ENCODE measurements at places on chromosomes 3 and 15.

DNA sequence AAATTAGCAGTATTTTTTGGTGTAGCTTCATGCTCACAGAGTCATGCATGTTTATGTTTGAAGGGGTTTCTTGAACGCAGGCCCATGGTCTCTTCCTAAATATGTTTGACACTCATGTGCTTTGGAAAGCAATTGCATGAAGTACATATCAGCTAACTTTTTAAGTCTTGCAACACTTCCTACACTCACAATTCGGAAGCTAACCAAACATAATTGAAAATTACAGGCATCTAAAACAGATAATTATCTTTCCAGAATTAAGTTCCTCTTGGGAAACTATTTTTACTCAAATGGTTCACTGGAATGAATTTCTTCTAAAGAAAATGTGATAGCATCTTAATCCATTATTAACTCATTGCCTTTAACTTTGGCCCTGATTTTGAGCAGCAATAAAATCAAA lies 438.9 kb downstream of the RAP2B start:
- DNase-seq: no peak

DNA sequence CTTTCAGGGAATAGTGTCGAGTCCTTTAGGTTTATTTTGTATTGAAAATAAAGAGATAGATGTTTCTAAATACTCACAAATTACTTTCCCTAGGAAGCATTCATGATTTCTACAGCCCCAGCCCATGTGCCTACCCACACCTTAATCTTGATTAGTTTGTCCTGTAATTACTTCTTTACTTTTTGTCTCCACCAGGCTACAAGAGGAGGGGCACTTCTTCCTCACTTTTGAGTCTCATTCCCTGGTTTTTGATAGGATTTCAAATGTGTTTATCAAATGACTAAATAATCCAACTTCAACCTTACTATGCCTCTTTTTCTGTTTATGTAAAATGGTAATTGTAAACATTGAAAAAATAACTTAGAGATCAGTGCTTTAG lies 1.8 kb downstream of the PXK start:
- no peak for DNase-seq

- DNase-seq: peak; percentile 75
Observed at GRCh38 chr3:187714404-187714979, 12.1 kb upstream of the RTP2 start.

- DNase-seq: no peak
Observed at GRCh38 chr3:194549853-194550252, 63.1 kb upstream of the ATP13A3 start.

- DNase-seq: no peak
Observed at GRCh38 chr3:143280984-143281383, 161.4 kb downstream of the CHST2 start.

DNA sequence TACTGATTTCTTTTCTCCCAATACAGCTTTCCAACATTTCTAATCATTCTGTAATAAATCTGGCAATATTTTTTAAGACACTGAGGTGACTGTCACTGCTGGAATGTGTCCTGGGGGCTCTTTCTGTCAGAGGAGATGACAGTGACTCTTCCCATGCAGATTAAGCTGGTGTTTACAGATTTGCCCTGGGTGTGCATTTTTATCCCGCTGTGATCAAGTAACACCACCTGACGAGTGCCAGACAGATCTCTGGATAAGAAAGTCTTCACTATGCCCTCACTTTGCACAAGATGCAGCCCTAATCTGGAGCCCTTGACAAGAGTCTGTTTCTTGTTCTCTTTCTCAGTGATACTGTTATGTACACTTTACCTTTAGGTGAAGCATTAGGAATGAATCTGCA lies 477.7 kb downstream of the ZIC1 start:
- DNase-seq: no peak

GRCh38 chr15:70083418-70083817 lies 14.3 kb downstream of the TLE3 start:
- no peak for DNase-seq

GRCh38 chr15:53884441-53884840 lies 93.8 kb upstream of the UNC13C start:
- no peak for DNase-seq

- DNase-seq: no peak
Observed at GRCh38 chr15:79233236-79233635, 49.3 kb upstream of the ANKRD34C start.

DNA sequence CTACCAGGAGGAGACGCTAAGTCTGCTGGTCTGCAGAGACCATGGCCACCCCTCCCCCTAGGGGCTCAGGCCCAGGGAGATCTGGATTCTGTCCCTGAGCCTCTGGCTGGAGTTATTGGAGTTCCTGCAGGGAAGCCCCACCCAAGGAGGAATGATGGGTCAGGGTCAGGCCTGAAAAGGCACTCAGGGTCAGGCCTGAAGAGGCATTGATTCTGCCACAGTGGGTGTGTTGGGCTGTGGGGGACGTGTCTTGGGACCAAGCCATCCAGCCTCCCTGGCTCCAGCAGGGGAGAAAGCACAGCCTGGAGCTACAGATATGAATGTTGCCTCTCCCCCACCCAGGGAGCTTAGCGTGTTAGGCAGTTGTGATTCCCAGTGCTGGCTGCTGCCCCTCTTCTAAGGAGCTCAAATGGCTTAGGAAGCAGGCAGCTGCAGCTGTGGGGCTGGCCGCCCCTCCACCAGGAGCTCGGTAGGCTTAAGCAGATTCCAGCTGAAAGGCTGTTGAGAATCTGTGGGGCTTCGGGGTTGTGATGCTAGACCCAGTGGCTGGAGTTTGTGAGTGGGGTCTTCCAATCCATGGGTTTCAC lies 176.7 kb downstream of the CHL1 start:
- no peak for DNase-seq

DNA sequence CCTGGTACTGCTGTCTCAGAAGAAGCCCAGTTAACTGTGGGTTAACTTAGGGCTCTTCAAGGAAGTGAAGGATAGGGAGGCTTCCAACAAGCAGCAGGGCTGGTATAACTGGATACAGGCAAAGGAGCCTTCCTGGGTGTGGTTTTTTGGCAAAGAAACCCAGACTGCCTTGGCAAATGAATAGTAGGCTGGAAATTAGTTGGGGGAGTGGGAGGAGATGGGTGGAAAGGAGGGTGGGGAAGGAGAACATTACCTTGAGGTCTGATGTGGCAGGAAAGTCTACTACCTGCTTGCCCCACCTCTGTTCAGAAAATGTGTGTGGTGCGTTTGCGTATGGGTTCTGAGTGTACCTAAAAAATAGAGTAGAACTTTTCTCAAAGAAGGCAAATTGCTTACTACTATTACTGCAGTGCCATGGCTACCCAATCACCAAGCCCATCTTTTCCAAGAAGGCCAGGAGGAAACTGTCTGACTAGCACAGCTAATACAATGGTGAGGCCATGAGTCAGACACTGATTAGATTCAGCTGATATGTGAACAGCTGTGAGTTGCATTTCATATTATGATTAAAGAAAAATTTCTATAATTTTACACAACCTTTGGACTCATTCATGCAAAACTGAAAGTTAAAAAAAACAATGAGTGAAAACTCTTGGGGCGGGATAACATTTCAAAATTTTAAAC lies 55.2 kb downstream of the SPTSSB start:
- DNase-seq: peak; percentile 60

DNA sequence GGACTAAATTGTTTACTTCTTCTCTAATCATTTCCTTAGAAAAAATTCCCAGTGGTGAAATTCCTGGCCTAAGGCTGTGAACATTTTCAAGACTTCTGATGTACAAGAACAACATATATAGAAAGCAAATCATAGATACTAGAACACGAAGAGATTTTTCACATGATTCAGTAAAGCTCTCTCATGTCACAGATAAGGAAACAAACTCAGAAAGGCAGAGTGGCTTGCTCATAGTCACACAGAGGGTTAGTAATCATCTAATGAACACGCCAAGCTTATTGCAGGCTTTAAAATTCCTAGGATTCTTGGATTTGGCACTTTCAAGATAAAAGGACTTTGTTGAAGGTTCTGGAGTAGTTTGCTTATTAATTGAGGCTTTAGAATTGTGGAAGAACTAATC lies 26.2 kb downstream of the CRTAP start:
- no peak for DNase-seq

GRCh38 chr3:58066842-58067241 lies 58.6 kb downstream of the FLNB start:
- DNase-seq: no peak

DNA sequence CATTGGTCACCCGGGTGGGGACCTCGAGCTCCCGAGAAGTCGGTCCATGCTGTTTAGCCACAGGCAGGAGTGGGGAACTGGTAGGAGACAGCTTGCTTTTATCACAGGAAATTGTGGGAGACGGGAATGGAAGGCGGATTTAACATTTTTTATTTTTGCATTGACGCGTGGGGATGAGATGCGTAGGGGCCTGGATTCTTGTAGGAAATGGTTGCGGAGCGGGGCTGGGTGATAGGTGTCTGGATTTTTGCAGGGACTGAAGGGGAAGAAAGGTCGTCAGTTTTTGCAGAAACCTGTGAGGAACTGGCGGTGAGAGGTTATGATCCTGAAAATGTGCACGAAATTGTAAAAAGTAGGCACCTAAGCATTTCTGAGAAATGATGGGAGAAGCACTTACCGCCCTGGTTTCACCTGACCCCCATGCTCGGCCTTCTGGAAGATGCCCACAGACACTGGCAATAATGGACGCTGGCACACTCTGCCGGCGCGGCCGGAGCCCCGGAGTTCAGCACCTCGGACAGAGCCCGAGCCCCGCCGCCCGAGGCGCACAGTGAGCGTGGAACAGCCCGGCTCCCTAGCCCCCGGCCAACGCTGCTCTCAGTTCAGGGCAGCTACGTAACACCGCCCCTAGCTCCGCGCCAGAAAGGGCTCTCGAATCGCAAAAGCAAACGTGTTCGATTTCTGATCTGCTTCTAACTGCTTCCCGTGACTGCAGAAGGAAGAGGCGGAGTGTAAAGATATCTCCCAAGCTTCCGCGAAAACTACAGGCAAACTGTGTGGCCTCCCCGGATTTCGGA lies 928 bp downstream of the ANKRD34C start:
- peak; percentile 24 for DNase-seq
